ENCODE measurements at places on chromosomes 16 and 17.

GRCh38 chr17:79806863-79807720 lies 10.2 kb upstream of the CBX8 start:
- DNase-seq, result no peak

DNA sequence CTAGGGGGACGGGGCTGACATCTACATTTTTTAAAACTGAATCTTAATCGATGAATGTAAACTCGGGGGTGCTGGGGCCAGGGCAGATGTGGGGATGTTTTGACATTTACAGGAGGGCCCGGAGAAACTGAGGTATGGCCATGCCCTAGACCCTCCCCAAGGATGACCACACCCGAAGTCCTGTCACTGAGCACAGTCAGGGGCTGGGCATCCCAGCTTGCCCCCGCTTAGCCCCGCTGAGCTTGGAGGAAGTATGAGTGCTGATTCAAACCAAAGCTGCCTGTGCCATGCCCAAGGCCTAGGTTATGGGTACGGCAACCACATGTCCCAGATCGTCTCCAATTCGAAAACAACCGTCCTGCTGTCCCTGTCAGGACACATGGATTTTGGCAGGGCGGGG lies 21.4 kb downstream of the ADAM11 start:
- DNase-seq, result no peak

DNA sequence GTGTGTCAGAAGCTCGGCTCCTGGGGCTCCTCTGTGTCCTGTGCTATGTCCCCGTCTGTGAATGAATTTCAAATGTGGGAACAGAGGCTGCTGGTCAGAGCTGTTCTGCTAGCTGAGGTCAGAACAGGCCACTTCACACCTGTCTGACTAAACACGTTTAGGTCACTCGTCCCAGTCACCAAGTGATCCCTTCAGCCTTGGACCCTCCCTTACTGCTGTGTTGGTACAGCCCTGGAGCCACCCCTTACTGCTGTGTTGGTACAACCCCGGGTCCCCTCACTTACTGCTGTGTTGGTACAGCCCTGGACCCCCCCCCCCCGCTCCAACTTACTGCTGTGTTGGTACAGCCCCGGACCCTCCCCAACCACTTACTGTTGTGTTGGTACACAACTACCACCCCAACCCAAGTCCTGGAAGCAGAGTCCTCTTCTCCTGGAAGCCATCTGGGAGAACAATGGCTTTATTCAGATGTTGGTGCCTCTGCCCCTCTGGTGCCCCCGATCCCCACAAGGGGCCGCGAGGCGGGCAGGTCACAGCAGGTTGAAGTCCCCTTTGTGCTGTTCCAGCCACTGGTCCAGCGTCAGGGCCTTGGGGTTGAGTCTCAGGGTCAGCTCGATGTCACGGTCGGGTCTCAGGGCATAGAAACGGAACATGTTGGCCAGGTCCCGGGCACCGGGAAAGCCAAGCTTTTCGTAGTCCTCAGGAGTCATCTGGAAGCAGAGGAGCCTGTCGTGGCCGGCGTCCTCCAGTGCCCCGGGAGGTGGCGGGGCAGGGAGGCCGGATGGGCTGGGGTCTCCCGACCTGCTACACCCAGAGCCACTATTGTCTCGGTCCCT lies 13.0 kb downstream of the NMRAL1 start:
- DNase-seq, result no peak

GRCh38 chr16:64459402-64459801 lies 662.5 kb downstream of the CDH11 start:
- no peak for DNase-seq

DNA sequence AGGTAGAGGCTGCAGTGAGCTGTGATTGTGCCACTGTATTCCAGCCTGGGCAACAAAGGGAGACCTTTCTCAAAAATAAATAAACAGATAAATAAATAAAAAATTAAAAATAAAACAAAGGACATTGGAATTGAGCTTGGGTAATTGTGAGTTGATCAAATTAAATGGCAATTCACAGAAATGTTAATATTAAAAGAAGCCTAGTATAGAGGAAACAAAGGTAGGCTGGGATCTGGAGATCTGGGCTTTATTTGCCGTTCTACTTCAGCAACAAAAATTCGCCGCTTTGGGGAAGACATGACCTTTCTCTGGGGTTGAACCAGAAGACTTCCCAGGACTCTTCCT lies 332 bp upstream of the VPS25 start:
- DNase-seq, result no peak

DNA sequence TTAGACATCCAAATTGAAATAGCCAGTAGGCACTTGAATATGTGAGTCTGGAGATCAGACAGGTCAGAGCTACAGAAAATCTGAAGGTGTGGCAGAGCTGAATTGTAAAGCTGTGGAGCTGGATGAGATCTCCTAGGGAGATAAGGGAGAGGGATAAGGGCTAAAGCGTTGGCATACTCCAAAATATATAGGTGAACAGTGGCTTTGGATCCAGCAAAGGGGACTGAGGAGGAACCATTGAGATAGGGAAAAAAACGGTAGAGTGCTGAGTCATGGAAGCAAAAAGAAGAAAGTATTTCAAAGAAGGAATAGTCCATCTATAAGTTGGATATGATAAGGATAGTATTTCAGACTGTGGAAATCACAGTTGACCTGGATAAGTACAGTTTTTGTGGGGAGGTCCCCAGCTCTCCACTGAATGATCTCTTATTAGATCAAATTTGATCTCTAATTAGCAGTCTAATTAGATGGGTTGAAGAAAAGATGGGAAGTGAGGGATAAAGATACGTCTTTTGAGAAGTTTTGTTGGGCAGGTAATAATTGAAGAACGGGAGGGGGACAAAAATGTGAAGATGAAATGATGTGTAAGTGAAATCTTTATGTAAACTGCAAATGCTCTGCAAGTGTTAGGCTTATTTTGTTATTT lies 587 bp upstream of the DBF4B start:
- DNase-seq, result no peak

- no peak for DNase-seq
Measured at GRCh38 chr17:50100921-50101345, 5.8 kb downstream of the PDK2 start.

- peak; percentile 25 for DNase-seq
Measured at GRCh38 chr16:88697831-88698615, 8.2 kb downstream of the RNF166 start.

DNA sequence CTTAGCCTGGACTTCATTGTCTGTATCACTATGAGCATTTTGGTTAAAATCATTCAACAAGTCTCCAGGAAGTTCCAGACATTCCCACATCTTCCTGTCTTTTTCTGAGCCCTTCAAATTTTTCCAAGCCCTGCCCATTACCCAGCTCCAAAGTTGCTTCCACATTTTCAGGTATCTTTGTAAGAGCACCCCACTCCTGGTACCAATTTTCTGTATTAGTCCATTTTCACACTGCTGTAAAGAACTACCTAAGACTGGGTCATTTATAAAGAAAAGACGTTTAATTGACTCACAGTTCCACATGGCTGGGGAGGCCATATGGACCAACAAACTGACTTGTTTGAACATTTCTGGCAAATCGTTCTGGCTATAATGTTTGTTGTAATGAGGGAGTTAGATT lies 67.4 kb downstream of the CDRT15 start:
- no peak for DNase-seq

DNA sequence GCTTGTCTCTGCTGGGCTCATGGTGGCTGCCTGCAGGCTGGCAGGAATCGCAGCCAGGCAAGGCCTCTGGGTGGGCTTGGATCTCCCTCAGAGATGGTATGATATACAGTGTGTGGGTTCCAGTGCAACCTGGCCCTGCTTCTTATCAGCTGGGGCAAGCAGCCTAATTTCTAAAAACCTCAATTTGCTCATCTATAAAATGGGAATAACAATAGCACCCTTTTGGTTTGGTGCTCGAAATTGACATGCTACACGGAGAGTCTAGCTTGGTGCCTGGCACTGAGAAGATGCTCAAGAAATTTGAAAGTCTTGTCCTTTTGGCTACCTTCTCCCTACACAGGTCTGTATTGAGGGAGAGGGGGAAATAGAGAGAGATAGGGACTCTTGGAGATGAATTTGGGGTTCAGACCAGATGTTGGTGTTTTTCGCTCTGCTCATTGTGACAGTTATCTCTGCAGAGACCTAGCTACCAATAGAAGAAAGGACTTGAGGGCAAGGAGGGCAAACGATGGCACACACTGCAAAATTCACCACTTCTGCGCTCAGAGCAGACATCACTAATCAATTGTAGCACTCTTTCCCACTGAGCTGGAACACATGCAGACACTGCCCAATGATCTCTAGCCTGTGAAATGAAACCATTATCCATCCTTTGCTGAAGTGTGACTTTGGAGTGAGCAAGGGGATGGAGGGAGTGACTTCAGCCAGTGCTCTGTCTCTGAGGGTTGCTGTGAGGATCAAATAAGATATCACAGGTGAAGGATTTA lies 15.6 kb downstream of the BEAN1 start:
- no peak for DNase-seq

GRCh38 chr16:15966836-15967546 lies 17.6 kb downstream of the ABCC1 start:
- no peak for DNase-seq

DNA sequence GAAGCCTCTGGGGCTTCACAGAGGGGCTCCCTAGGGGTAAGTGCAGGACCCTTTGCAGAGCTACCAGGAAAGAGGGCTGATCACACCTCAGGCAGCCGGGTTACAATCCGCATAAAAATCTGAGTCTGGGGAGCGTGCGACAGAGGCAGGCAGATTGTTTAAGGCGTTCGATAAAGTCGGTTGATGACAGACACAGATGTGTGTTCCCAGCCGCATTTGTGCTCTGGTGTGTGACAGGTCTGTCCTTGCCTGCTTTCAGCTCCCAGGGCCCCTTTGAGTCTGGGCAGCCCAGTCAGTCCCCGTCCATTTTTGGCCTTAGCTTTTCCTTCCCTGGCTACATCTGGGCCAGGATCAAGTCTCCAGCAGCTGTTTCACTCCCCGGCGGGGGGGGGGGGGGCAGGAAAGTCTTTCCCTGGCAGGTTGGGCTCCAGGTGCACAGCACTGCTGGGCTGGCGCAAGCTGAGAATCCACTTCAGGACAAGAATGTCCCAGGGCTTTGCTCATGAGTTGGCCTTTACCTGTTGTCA lies 1.3 kb upstream of the ZACN start:
- DNase-seq, result no peak

GRCh38 chr17:48760411-48760810 lies 31.9 kb upstream of the HOXB13 start:
- no peak for DNase-seq

- no peak for DNase-seq
Measured at GRCh38 chr16:81198635-81199034, 39.9 kb upstream of the BCO1 start.

DNA sequence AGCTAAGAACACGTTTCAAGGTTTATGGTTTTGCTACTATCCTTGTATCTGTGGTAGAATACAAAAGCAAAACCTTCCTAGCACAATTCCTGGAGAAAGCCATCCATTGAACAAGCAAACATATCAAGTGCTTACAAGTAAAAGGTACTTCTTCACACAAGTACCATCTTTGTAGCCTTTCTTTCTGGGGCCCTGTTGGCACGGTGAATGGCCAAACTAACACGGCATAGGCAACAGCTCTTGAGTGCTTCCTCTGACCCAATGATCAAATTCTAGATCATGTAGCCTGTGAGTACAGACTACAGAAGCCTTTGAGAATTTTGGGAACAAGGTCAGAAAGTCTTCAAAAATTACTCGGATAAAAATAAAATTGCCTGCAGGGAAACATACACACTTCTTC lies 57.9 kb downstream of the ANKFY1 start:
- DNase-seq, result no peak

DNA sequence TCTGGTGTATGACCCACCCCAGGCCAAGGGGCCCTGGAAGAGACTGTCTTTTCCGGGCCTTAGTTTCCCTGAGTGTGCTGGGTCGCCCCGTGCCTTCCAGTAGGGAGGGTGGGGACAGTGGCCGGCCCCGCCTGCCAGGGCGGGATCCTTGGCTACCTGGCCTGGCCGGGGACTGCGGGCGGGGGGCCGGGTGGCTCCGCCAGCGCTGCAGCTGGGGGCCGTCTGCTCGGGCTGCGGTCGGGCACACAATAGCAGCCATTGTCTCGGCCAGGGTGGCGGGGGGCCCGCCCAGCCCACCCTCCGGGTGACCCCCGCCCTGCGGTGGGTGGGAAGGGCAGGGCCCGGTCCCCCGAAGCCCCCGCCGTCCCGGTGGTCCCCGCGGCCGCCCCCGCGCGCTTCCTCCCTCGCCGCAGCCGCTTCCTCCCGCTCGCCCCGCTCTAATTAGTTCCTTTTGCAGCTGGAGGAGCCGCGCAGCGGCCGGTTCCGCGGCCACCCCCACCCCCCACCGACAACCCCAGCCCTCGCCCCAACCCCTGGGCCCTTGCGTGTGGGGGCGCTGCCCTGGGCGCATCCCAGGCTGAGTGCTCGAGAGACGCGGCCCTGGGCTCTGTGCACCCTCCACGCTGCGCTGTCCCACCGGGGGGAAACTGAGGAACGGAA lies 11.6 kb downstream of the GLIS2 start:
- DNase-seq, result no peak

DNA sequence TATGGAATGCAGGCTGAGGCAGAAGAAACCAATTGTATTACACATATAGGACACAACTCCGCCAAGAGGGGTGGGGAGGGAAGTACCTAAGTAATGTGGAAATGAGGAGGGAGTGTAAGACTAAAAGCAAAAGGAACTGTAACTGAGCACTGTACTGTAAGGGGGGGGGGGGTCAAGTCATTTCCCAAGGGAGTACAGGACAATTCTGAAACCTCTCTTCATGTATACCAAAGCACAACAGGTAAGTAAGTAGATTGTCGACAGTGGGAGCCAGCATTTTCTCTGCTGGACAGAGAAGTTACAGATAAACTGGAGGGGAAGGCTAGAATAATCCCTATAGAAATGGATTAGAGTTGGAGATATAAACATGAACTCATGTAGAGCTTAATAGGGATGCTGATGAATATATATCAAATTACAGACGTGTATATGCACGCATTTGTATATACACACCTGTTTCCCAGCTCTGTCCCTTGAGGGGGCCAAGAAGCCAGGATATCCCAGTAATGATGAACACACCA lies 6.4 kb downstream of the USP22 start:
- DNase-seq, result no peak
